Kidney epithelial cell (primary cell): ENCODE measurements at places on chromosomes 6 and 20. TPM values are rescaled to one million over a fixed set of nuclear protein-coding genes. Genes with fewer than 3 reads are reported as not detected.

C20orf202 gene
- total RNA-seq = not detected in 2 replicates

DNA sequence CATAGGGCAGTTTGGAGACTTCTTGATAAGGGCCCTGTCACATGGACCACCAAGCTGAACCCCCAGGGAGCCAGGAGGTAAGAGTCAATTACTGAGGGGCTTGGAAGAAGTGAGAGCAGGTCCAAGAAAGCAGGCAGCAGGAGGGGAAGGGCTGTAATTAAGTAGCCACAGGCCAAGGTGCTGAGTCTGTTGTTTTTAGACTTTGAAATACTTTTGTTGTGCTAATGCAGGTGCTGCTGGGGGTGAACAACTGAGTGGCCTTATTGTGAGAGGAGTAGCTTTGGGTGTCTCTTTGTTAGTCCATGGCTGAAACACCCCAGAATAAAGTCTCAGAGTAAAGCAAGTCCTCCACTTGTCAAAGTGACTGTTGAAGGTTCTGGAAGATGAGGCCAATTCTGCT is 267.0 kb upstream of the SUPT3H start:
- no peak for DNase-seq

RGS19 gene
- 13.1 and 14.1 TPM in 2 replicates for total RNA-seq

- no peak for DNase-seq
Measured at GRCh38 chr6:111803371-111803770, 69.9 kb downstream of the FYN start.

EYA4 gene
- 0.58 and 1.8 TPM in 2 replicates for total RNA-seq
